ENCODE measurements at places on chromosomes 7 and 10.

DNA sequence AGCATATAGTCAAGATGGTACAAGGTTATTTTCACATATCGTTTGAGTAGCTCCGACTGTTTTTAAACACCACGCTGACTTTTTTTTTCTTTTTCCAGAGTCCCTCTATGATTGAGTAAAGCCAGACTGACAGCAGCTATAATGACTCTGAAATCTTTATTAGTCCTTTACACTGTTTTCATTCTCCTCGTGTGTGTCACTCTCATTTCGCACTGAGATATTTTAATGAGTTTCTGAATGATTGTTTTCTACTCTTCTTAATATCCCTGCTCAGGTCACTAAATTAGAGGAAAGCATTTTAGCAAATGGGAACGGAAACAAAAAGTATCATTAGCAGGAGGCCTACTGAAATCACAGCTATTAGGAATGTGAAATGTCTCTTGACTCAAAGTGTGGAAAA is 162.3 kb upstream of the MTPN start:
- DNase-seq: no peak

- DNase-seq: no peak
Observed at GRCh38 chr7:51706851-51707250, 390.2 kb upstream of the COBL start.

DNA sequence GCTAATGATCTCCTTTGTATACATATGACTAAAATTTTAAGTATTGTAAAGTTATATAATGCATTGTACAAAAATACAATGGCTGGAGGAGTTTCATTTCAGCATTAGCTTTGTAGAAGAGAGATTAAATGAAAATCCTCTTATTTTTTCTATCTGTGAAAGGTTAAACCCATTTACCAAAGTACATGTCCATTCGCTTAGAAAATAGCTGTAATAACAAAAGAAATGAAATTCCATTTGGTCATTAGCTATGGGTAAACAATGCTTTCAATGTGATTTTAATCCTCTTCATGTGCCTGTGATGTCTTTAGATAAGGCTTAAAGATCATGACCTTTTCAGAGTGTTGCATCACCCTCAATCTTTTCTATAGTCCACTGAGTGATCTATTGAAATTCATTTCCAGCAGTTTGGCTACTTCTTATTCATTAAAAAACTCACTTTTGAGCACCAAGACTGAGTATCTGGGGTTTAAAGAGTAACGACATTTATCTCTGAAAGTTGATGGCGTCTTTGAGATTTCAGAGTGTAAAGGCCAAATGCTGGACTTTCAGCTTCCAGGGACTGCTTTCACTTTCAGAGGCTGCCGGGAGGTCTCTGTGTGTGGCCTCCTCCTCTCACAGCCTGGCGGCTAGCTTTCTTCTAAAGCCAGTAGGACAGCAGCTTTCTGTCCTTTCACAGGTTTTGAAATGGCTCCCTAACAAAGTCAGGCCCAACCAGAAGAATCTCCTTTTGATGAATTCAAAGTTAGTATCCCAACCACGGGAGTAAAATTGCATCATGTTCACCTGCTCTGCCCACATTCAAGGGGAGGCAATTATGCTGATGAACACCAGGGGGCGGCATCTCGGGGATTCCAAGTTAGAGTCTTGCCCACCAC is 701.4 kb upstream of the COBL start:
- DNase-seq: peak; percentile 8

- DNase-seq: peak; percentile 74
Observed at GRCh38 chr7:90604383-90604782, 8.3 kb downstream of the CDK14 start.

GRCh38 chr7:135936497-135937217 is 40.5 kb downstream of the MTPN start:
- DNase-seq: no peak

DNA sequence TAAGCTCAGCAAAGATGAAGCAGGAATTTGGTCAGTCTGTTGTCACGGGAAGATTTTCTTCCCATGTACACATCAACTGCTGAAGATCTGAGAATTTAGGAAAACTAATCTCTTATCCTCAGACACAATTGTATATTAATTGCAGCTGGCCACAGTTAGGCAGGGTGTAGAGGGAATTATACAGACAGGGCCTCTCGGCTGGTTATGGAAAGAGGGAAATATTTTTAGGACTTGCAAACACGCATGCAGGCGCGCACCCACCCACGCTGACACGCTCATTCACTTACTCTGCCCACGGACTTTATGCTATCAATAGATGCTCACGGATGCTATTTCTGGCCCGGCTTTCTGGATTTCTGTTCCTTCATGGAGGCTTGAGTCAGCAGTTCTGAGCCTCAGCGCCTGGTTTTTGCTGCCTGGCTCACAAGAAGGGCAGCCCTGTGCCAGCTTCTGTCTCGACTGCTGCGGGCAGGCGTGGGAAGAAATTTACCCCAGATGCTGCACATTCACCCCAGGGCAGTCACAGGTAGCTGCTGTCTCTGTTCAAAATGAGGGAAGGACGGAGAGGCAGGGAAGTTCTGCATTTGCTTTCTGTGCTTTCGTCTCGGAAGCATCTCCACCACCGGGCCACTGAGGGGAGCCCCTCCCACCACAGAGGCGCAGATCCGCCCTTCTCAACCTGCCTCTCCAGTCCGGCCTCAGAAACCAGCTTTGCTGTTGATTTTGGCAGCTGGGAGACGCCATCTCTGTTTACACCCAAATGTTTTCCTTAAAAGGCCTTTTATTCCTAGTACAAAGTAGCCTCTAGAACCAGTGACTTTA is 116.3 kb upstream of the BTBD16 start:
- DNase-seq: no peak

GRCh38 chr7:87213811-87214210 is 5.7 kb downstream of the TMEM243 start:
- DNase-seq: no peak

DNA sequence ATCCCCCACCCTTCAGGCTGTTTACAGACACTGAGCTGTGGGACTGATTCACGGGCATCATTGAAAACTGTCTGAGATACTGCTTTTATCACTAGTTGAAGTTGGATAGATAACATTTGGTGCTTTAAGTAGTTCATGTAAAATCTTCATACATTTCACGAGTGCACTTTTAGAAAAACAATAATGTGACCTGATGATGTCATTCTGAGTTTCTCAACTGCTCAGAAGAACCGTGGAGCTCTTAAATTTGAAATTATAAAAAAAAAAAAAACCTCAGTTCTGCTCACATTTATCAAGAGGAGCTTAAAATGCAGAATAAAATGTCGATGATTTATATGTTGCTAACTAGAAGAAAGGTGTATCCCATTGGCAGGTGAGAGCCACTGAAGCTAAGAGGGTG is 81.5 kb downstream of the GALNT11 start:
- DNase-seq: no peak

DNA sequence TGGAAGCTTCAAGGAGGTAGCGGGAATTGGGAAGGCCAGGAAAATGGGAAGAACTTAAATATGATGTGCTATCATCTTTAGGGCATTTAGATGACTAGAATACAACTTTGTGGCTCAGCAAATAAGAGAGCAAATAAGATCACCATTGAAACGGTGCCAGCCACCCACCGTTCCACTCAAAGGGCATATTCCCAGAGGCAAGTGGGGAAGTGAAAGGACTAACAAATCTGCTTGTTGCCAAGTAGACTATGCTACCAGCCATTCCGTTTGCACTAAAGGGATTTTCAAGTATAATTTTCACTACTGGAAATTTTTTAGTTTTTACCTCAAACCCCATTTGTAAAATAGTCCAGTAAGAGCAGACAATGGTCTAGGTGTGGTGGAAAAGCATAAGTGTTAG is 4.0 kb upstream of the PPP1R3C start:
- DNase-seq: no peak

GRCh38 chr10:1548596-1548995 is 188.7 kb downstream of the ADARB2 start:
- no peak for DNase-seq

GRCh38 chr10:116053910-116054309 is 219.1 kb downstream of the GFRA1 start:
- no peak for DNase-seq

DNA sequence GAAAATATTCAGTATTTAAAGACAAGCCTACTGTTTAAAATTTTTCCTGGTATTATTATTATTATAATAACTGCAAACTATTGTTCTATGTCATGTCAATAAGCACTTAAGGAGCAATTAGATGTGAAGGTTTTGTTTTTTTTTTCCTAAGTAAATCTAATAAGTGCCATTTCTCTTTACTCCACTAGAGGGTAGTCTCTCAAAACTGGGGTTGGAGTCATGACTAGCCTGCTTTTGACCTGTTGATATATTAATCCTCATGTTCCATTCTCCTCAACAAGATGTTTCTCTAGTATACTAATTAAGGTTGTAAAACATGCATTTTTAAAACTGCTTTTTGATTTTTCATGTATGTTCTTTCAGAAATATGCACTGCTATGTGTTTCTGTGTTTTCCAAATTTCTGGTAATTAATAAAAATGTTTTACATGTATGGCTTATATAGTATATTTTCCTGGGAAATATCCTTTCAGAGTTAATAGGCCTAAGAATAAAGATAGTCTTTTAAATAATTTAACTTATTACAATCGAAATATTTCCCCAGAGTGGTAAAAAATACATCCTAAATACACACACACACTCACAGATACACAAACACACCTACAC is 1.0 kb upstream of the LRRN3 start:
- DNase-seq: peak; percentile 47

DNA sequence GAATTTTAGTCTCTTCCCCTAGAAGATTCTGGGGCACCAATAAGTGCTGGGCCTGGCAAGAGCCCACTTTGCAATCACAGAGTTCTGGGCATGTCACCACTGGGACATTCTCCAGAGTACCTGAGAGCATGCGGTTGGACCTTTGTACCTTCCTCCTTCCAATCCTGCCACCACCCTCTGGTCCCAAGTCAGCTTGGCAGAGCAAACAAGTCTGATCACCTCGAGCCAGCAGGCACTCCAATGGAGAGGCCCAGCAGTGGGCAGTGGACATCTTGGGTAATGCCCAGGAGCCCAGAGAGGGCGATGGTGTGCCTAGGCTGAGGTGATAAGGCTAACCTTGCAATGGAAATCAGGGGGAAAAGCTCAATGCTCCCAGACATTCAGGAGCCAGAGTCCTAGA is 43.4 kb downstream of the SH3PXD2A start:
- peak; percentile 62 for DNase-seq

DNA sequence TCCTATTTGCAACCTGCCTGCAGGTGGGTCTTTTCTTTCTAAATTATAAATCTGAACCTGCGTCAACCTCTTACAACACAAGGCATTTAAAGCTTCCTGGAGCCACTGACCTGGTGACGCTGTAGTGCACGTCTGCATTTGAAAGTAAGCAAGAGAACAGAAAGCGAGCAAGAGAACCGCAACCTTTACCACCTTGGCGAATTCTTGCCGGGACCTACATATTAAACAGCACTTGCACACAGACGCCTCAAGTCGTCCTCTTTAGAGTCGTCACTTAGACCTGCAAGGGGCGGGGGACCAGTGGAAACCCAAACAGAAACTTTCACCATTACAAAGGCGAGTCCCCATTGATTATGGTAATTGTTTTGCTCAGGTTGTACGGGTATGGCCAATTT is 9.5 kb downstream of the GLI3 start:
- no peak for DNase-seq

DNA sequence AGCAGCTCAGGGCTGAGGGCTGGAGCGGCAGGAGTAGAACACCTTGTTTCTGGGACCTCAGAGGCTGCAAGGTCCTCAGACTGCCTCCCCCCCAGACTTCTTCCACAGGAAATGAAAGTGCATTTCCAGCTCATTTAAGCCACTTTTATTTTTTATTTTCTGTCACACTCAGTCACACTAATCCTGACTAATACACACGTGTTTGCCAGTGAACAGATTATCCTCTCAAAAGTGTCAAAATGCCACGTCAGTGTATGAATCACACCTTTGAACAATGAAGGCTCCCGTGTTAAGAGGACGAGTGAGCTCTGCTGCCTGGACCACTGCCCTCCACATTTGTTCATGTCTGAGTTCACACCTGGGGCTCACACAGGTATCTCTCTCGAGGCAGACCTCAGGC is 488.5 kb downstream of the DNAJB6 start:
- no peak for DNase-seq

- no peak for DNase-seq
Observed at GRCh38 chr7:103073989-103074518, 542 bp downstream of the FBXL13 start.

GRCh38 chr10:3835770-3836169 is 50.8 kb upstream of the KLF6 start:
- DNase-seq: no peak

GRCh38 chr7:3955751-3956696 is 655.0 kb downstream of the SDK1 start:
- DNase-seq: no peak

GRCh38 chr7:106176414-106177299 is 64.5 kb upstream of the SYPL1 start:
- DNase-seq: peak; percentile 63

GRCh38 chr10:119183664-119184412 is 5.2 kb upstream of the PRDX3 start:
- DNase-seq: no peak

DNA sequence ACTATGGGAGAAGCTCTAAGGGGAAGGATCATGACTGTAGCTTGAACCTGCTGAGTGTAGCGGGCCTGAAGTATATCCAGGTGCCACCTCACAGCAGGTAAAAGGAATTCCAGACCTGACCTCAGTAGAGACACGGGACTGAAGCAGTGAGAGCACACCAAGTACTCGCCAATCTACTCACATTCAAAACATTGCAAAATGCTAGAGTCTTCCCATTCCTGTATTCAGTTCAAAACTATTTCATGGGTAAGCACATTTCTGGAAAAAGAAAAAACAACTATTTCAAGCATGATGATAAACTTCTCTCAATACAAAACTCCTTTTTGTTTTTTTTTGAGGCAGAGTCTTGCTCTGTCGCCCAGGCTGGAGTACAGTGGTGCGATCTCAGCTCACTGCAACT is 121.9 kb upstream of the AUTS2 start:
- no peak for DNase-seq
